ENCODE measurements at places on chromosomes 7 and 10.
A peak's percentile ranks its signal among the peaks of the same experiment; 100 is the strongest.

- DNase-seq = no peak
Observed at GRCh38 chr10:79005126-79005810, 63.5 kb upstream of the ZMIZ1 start.

DNA sequence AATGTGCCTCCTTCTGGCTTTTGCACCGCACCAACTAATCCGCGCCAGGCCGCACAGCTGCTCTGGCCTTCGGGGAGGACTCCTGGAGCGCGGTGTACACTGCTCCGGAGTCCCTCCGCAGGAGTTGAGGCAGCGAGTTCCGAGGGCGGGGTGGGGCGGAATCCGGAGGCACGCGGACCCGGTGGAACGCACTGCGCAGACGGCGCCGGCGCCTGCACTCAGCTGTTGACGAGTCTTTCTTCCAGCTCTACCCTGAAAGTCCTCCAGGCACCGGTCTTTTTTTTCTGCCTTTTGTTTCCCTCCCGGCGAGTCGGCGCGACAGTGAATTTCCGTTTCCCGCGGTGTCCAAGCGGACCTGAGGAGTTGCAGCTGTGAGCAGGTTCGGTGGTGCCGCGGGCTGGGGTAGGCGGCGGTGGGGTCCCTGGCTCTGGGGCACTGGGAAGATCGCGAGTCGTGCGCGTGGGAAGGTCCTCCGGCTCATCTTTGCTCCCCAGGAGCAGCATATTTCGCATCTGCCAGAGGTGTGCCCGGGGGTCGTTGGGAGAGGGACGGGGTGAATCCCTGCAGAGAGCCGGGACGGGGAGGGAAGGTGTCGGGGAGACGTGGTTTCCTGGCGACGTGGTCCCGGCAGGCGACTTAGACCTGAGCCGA lies 44.1 kb downstream of the SFTPD start:
- DNase-seq = peak; percentile 71

- DNase-seq = no peak
Observed at GRCh38 chr7:40753455-40753854, 618.6 kb downstream of the SUGCT start.

GRCh38 chr7:128963327-128963757 lies 25.6 kb downstream of the IRF5 start:
- DNase-seq = peak; percentile 28

DNA sequence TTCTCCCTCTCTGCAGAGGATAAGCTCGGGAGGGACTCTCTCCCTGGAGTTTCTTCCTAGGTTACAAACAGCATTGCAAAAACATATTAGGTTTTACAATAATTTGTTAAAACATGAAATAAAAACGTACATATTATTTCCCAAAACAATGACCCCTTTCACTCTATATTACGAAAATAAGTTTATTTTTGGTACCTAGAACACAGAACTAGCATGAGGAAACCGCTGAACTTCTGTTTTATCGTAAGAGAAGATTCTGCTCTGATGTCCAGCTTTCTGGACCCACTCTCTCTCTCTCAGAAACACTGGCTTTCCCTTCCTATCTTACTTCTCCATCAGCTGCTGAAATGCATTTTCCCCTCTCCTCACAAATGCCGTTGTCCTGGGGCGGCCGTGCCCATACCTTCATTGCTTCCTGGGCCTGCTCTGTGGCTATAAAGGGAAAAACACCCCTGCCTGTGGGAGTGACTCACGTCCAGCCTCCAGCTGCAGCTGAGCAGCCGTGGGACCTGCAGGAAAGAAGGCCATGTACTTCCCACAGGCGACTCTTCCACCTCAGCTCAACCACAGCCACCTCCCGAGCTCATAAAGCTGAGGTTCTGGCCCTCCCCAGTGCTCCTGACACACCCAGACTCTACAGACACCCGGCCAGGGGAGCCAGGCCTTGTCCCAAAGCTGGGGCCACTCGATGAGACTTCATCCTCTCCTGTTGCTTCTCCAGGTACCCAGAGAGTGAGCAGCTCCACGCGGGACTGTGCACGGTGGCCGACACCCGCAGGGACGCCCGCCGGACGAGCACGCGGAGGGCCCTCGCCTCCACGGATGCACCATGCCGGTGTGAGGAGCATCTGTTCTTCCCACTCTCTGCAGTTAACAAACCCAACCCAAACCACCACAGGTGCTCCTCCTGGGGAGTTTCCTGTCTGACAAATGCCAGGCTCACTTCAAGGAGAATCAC lies 3.1 kb downstream of the GPER1 start:
- peak; percentile 46 for DNase-seq

- DNase-seq = no peak
Observed at GRCh38 chr7:8702807-8703206, 269.4 kb downstream of the NXPH1 start.

DNA sequence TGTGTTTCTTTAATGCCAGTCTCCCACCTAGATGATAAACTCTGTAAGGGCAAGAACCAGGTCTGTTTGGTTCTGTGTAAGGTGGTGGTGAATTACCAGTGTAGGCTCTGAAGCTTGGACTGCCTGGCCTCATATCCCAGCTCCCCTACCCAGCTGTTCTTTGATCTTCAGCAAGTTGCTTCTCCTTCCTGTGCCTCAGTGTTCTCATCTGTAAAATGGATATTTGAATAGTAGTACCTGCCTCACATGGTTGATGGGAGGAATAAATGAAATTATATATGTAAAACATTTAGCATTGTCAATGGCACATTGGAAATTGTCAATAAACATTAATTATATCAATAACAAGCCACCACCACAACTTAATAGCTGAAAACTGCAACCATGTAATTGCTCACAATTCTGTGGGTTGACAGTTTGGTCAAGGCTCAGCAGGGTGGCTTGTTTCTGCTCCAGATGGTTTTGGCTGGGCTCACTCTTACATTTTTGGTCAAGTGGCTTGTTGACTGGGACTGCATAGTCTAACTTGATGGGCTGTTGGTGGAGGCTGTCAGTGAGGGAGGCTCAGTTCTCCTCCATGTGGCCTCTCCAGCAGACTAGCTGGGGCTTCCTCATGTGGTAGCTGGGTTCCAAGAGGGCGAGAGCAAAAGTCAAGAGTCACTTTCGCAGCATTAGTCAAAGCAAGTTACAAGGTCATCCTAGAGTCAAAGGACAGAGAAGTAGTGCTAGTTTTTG lies 84.5 kb upstream of the DUSP5 start:
- no peak for DNase-seq
